ENCODE measurements at places on chromosomes 11 and 22.

GRCh38 chr22:19124377-19124776 is 2.2 kb upstream of the DGCR2 start:
- no peak for DNase-seq

DNA sequence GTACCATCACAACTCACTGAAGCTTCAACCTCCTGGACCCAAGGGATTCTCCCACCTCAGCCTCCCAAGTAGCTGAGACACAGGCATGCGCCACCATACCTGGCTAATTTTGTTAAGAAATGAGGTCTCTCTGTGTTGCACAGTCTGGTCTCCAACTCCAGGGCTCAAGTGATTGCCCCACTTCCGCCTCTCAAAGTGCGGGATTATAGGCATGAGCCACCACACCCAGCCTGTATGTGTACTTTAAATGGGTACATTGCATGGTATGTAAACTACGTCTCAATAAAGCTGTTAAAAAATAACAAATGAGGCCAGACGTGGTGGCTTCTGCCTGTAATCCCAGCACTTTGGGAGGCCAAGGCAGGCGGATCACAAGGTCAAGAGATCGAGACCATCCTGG is 36.2 kb upstream of the DDX6 start:
- no peak for DNase-seq

DNA sequence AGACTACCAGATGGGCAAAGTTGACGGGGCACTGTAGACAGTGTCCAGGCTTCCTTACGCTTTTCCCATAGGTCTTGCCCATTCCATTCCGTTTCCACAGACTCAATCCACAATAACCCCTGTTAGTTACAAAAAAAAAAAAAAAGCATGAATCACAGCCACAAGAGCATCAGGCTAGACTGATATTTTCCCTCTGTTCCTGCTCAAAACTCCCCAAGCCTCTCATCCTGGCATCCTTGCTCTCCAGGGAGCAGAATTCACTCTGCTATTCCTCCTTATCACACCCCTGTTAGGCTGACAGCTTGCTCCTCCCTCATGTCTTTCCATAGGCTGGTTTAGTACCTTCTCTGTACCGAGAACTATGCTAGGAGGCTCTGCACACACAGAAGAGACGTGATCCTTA is 42.2 kb downstream of the TMEM123 start:
- peak; percentile 52 for DNase-seq

GRCh38 chr11:46898396-46899095 is 19.8 kb downstream of the LRP4 start:
- DNase-seq: no peak

- DNase-seq: no peak
These were observed 44.7 kb downstream of the TMEM123 start for GRCh38 chr11:102407901-102408300.

GRCh38 chr11:17528906-17529843 is 15.0 kb downstream of the USH1C start:
- DNase-seq: peak; percentile 15

DNA sequence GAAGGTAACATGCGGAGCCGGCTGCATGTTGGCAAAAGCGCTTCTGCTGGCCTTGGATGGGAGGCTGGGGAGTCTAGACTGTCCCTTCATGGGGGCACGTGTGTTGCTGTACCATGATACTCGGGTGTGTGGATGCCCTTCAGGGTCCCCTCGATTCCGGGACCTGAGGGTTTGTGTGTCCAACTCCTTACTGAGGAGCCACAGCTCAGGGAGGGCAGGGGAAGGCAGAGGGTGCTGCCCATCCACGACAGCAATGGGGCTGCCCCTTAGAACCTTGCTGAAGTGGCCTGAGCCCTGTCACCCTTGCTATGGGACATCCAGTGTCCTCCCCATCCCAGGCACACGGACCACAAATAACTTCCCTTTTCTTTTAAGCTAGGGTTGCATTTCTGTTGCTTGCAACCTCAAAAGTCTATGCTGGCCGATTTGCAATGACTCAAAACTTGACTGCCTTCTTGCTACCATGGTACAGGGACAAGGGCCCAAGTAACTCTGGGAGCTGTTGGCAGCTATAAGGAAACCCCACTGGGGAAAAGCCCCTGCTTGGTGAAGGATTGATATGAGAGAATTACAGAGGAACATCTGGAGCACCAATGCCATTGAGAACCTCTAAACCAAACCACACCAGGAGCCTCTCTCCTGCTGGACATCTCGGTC is 43.8 kb downstream of the RTL6 start:
- no peak for DNase-seq

DNA sequence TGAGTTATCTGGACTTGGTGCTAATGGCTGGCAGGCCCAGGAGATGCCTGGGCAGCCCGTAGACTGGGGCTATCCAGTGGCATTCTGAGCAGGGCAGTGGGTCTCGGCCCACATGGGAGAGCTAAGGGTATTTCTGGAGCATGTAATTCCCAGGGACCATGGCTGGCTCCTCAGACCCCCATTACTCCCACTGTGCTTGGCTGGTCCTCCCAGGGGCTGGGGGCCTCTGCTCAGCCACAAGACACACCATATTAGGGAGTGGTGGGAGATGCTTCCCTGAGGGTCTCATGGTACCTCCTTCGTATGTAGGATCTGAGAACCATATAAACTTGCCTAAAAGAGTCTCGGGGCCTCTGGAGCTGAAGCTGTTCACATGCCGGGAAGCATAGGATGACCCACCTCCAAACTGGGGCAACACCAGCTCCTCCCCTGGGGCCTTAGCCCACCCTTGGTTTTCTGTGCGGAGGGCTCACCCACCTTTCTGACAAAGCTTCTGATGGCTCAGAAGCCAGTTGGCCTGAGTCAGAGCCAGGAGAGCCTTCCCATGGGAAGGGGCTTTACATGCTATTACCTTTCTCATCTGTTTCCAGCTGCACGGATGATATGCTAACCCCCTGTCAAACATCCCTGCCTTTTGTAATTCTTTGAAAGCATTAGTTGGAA is 9.5 kb upstream of the FTH1 start:
- no peak for DNase-seq

DNA sequence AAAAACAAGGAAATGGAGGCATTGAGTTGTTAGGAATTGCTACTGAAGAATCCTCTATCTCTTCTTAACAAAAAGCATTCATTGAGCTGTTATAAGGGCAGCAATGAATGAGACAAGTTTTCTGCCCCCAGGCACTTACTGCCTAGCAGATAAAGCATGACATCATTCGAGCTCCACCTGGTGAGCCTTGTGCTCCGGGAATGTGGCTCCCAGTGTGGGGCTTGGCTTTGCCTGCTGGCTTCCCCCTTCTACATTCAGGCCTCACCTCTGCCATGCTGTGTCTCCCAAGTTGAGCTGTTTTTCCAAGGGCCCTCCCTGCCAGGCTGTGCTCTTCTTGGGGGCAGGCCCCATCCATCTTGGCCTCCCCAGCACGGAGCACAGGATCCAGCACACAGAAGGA is 56.9 kb upstream of the EIF3D start:
- DNase-seq: peak; percentile 40
